ENCODE measurements at places on chromosomes 1 and 21.
A peak's percentile ranks its signal among the peaks of the same experiment; 100 is the strongest.

DNA sequence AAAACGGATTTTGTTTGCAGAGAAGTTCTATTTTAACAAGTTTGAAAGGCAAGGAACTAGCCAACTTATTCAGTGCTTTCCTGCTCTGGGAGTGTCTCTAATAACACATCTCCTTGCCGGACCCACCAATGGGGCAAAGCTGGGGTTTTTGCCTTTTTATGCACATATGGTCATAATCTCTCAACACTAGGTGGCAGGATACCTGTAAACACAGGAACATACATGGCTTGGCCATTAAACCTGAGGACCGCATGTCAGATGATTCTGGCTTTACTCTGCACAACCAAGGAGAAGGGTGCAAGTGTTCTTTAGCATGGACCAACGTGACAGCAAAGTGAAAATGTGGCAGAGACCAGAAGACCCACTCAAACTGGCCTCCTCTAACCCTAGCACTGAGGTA lies 4.9 kb downstream of the TMEM9 start:
- peak; percentile 44 for DNase-seq

GRCh38 chr1:42957880-42958487 lies 684 bp downstream of the SLC2A1 start:
- peak; percentile 31 for DNase-seq

- no peak for DNase-seq
Observed at GRCh38 chr1:229905031-229905545, 161.9 kb upstream of the GALNT2 start.

DNA sequence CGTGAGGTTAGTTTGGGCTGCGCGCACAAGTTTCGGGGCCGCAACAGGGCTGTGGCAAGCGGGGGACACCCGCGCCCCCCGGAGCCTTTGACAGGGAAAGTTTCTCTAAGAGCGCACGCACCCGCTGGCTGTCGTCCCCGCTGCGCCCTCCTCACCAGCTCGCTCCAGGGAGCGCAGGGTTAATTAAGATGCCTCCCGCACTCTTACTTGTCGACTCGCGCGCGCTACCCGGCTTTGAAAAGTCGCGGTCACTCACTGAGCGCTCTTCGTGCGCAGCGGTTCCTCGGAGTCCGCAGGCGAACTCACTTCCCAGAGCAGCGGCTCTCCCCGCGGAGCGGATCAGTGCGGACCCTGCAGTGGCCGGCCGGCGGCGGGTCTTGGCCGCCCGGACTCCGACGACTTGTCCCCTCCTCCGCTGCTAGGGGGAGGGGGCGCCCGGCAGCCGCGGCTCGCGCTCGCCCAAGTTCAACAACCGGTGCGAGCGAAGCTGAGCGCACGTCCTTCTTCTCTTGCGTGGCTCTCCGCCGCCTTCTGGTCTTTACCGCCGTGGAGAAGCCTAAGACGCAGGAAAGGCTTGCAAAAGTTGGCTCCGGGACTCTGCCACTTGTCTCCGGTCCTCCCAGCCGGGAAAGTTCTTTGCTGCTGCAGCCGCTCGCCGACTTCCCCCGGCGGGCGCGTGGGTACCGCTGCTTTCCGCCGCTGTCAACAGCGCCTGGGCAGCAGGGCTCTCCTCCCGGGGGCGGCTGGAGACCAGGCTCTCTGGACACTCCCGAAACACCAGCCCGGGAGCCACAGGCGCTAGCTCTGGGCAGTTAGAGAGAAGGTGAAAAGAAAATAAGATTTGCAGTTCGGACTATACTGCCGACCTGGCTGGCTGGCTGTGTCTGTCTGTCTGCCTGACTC lies 506 bp downstream of the JUN start:
- DNase-seq: peak; percentile 20

DNA sequence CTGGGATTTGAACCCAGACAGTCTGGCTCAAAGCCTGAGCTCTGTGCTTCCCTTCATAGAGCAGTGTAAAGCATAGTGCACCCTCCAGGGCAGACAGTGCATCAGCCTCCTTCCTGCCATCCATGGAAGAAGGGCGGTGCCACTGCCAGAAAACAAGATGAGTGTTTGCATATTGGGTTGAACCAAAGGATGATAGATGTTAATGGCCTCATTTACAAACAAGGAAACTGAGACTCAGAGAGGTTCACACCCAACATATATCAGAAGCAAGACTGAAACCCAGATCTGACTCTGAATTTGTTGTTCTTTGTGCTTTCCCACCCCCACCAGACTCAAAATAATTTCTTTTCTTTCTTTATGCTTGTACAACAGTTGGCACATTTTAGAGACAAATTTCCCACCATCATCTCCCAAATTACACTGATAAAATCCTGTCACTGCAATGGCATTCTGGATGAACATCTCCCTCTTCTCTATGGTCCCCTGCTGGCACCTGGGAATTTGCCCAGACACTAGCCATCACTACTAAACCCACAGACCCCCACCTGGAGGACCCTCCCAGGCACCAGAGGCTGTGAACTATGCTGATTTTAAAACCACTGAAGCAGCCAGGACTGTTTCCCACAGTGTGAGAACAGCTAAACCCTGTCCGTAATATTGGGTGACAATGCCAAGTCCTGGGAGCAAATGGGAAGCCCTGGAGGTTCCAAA lies 45.4 kb upstream of the MPZL1 start:
- DNase-seq: no peak

GRCh38 chr1:51301152-51301843 lies 29.1 kb downstream of the TTC39A start:
- no peak for DNase-seq

GRCh38 chr1:220902916-220903315 lies 23.7 kb downstream of the HLX start:
- DNase-seq: no peak

- DNase-seq: peak; percentile 2
Observed at GRCh38 chr1:147892731-147893214, 9.8 kb upstream of the GJA8 start.

DNA sequence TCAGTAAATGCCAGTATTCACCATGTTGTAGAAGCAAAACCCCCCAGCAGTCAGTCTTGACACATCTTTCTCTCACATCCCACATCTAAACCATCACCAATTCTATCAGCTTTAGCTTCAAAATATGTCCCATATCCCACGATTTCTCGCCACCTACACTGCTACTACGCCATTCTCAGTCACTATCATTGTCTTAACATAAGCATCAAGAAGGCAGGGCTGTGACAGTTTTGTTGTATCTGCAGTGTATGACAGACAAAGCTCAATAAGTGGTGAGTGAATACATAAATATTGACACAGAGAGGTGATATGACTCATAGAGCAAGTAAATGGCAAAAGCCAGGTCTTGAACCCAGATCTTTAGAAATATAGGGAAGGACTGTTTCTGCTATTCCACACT lies 59.9 kb downstream of the JAK1 start:
- no peak for DNase-seq

GRCh38 chr1:228081578-228082213 lies 812 bp upstream of the ARF1 start:
- DNase-seq: no peak

DNA sequence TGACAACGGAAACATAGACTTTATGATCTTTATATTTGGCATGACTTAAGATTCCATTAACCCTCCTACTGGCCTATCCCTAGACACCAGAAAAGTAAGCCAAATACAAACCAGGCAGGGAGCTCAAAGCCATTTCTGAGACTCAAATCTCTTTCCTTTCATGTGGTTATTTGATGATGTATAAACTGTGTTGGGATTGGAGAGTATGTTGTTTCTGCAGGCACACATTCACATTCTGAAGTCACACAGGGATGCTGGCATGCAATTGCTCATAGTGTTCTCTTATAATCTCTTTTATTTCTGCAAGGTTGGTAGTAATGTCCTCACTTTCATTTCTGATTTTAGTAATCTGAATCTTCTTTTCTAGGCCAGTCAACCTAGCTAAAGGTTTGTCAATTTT lies 5.8 kb downstream of the ZMYND12 start:
- DNase-seq: no peak

DNA sequence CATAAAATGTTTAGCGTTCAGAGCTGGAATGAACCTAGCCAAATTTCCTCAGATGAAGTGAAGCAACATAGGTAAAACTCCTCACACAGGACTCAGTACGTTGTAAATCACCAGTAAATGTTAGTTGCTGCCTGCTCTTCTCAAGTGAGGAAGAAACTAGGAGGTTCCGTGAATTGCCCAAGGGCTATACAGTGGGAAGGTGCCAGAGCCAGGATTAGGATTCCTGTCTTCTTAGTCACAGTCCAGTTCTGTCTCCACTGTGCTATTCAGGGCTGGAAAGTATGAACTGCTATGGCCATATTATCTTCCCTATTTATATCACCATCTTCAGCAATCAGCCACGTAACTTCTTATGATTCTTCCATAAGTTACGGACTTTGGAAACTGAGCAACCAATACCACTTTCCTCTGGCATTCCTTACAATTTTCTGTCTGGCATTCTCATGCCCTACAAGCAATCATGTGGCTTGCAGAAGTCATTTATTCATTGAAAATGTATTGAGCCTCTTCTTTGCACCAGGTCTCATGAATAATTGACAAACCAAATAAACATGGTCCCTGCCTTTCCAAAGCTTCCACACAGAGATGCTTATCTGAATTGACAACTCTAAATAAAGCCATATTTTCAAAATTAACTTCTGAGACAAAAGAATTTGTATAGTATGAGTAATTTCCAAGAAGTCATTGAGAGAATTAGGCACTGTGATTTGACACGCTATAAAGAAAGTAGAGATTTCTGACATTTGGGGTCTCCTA lies 271.6 kb upstream of the SGIP1 start:
- DNase-seq: no peak

DNA sequence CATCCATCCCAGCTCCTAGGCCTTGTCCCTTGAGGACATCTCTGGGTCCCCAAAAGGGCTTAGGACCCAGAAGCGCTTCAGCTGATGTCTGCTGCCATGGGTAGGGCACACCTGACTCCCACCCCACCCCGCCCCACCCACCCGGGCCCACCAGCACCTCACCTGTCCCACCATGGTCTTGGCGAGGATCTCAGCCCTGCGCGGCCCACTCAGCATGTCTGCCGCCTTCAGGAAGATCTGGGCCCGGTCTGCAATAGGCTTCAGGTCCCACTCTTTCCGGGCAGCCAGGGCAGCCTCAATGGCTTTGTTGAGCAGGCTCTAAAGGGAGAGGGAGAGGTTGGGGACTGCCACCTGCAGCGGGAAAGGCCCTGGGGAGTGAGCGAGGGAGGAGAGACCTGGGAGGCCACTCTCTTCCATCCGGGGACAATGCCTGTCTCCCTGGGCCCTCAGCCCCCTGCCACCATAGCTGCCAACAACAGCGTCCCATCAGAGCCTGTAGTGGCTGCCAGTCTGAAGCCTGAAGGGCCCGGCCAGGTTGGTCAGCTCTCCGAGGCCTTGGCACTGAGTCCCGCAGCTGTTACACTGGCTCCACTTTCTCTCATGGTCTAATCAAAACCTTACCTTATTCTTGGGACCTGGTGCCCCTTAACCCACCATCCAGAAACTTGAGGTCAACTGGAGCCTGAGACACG lies 16.9 kb downstream of the ALDH4A1 start:
- no peak for DNase-seq

GRCh38 chr1:225881959-225882693 lies at the start of gene TMEM63A:
TMEM63A (minus strand) TSS chr1:225882380; CDS start chr1:225877580, 4,800 bp downstream.
- DNase-seq: peak; percentile 48

DNA sequence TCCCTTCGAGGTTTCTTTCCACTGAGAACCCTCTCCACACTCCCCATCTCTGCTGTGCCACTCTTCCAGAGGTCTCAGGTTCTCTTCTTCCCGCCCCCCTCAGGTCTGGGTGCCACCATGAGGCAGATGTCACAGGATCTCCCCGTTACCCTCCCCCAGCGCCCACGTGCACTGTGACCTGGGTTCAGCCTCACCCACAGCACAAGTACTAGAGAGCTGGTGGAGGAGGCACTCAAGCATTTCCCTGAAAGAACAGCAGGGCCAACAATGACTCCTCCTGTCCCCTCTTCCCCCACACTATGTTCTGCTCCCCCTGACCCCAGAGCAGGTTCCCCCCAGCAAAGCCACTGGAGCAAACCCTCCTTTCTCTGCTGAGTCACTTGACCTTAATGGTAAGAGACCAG lies 14.3 kb downstream of the PLEKHA6 start:
- no peak for DNase-seq

- no peak for DNase-seq
Observed at GRCh38 chr21:30580132-30580531, 10.1 kb downstream of the KRTAP22-2 start.

DNA sequence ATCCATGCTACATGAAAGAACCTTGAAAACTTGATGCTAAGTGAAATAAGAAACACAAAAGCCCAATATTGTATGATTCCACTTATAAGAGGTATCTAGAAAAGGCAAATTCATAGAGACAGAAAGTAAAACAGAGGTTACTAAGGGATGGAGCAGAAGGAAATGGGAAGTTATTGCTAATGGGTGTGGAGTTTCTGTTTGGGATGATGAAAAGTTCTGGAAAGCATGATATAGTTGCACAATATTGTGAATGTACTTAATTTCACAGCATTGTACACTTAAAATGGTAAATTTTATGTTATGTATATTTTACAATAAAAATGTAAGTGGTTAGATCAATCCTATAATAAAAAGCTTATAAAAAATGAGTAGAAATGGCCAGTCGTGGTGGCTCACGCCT lies 1.6 kb upstream of the NECAP2 start:
- DNase-seq: no peak

- no peak for DNase-seq
Observed at GRCh38 chr1:102262994-102263393, 266.3 kb upstream of the OLFM3 start.

DNA sequence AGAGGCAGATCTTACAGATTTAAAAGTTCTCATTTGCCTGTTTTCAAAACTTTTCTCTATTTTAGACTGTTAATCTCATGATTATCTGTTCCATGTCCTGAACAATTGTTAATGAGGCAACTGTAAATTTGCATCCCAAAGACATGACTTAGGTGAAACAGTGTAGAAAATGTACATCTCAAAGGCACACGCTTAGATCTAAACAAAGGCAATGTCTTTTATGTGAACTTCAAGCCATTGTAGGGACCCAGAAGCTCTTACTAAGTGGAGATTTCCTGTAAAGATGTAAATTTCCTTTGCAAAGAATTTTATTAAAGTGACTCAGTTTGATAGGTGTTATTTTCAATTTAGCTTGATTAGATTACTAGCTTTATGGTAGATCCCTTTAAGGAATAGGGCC lies 125.2 kb upstream of the F3 start:
- no peak for DNase-seq

DNA sequence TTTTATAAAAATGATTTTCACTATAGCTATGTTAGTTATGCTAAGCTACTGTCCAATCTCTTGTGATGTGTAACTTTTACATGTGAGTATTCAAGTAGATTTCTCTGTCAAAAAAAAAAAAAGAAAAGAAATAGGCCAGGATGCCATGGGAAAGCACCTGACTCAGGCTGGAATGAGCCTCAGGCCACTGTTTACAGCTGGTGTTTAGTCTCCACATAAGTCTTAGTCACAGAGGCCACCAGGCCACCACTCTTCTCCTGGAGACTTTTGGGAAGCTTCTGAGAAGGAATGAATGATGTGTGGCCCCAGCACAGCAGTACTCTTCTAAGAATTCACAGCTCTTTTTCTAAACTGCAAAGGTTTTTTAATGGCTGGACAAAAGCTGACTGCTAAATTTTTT lies 48.9 kb downstream of the CHML start:
- DNase-seq: no peak
